ENCODE measurements at places on chromosomes 3 and 15. TPM values are rescaled to one million over a fixed set of nuclear protein-coding genes. Genes with fewer than 3 reads are reported as not detected.

The TMEM202 gene
- total RNA-seq: not detected

The SCAPER gene
- total RNA-seq: 27.2 TPM

The MST1R gene
- 0.39 TPM for total RNA-seq

The STAC gene
- not detected for total RNA-seq

The MB21D2 gene
- total RNA-seq: 1.7 TPM

The CACNA2D2 gene
- 2.0 TPM for total RNA-seq

The AHSG gene
- not detected for total RNA-seq

The SLC25A36 gene
- 43.4 TPM for total RNA-seq

The CPLX3 gene
- total RNA-seq: not detected

GRCh38 chr15:72197041-72197459 is 537 bp downstream of the GRAMD2A start:
- no peak for DNase-seq

DNA sequence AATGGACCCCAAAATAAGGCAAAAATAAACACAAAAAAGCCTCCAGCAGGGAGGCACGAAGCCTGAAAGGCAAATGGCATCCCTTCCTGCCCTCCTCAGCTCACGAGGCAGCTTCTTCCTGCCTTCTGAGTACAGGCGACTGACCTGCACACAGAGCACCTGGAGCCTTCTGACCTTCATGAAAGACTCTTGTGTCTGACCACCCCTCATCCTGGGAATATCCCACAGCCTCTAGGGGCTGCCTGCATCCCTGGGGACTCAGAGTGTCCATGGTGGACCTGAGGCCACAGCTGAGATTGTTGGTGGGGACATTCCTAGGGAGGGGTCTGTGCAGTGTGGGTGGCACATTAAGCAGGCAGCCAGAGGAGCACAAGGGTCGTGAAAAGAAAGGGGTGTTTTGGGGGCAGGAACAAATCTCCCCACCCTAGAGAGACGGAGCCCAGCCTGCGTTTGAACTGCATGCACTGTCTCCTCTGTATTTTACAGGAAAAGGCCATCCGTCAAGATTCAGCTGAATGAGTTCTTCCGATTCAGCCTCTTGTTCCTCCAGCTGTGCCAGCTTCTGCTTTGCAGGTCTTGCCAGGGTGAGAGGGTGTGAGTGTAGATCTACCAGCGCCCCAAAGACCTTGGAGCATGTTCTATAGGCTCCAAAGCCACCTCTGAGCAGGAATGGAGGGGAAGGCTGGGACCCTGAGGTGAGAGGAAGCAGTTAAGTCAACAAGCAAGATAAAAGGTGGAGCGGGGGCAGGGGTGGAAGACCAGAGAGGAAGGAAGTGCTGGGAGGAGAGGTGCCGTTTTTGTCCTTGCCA is 80.4 kb upstream of the MEF2A start:
- no peak for DNase-seq

DNA sequence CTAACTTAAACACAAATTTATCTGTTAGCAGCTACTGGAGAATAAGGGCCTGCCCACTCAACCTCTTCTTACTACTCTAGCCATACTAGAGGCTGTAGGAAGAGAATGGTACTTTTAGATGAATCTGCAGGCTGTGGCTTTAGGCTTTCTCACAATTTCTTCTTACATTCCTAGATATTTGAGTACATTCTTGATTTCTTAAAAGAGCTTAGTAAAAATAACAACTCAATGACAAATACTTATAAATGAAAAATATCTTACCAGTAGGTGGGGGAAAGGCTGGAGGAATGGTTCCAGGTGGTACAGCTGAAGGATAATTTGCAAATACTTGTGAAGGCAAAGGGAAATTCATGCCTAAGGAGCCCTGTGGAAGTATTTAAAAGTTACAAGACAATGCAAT is 92.9 kb upstream of the GK5 start:
- no peak for DNase-seq

DNA sequence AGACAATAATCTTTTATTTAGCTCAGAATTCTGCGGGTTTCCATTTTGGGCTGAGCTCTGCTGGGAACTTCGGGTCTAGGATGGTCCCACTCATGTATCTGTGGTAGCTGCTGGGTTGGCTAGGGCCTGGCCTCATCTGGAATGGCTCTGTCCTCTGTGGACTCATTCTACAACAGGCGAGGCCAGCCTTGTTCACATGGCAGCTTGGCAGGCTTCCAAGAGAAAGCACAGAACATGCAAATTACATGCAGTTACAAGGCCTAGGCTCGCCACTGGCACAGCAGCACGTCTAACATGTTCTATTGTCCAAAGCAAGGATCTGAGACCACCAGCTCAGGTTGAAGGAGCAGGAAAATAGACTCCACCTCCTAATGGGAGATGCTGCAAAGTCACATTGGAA is 431.4 kb downstream of the PDCD6IP start:
- DNase-seq: no peak

- DNase-seq: peak; percentile 44
Measured at GRCh38 chr15:78167227-78167888, 18.2 kb downstream of the IDH3A start.

DNA sequence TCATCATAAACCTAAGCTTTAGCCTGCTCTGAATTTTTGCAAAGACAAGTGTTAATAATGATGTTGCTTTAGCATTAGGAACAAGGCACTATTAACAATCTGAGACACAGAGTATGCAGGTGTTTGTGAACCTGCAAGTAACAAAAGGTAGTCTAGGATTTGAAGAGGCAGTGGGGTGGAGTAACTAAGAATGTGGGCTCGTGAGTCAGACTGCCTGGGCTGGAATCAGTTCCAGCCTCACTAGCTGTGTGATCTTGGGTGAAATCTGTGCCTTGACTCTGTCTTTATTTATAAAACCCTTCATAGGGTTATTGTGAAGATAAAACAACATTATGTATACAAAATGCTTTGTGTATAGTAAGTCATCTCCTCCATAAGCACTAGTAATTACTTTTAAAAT is 610.6 kb upstream of the CFAP20DC start:
- DNase-seq: no peak

GRCh38 chr3:172595664-172596393 is 72.6 kb upstream of the TNFSF10 start:
- peak; percentile 75 for DNase-seq

- DNase-seq: no peak
Measured at GRCh38 chr15:68580883-68581155, 2.0 kb downstream of the CORO2B start.

- DNase-seq: no peak
Measured at GRCh38 chr3:137709011-137709601, 55.0 kb upstream of the SOX14 start.

DNA sequence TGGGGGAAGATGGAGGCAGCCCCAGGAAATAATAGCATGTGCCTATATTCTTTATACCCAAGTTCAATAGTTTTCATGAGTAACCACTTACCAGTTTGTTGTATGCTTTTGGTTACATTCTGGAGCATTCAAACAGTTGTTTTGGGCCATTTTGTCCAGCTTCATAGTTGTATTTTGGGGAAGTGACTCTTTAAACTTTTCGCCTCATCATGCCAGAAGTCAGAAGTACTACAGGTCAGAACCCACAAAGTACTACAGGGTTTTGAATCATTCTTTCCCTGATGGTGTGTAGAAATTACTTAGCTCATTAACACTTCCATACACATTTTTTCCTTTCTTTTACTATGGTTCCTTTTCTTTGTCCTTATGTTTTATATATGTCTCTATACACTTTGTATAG is 210.6 kb downstream of the ARPP21 start:
- no peak for DNase-seq

GRCh38 chr3:125507128-125507527 is 12.9 kb downstream of the SNX4 start:
- DNase-seq: no peak

DNA sequence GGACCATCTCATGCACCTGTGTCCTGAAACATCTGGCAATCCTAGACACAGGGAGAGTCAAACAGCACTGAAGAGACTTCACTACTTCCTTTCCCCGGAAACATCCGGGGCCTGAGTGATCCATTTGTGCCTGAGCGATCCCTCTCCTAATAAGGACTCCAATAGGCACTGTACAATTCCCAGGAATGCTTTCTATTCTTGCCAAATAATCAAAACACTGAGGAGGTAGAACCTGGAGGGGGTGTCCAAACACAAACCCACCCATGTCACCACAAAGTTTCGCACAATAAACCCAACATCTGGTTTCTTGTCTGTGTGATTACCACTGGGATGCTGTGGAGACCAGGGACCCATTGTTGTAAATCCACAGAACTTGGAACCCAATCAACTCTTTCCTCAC is 205.0 kb downstream of the OPA1 start:
- no peak for DNase-seq

DNA sequence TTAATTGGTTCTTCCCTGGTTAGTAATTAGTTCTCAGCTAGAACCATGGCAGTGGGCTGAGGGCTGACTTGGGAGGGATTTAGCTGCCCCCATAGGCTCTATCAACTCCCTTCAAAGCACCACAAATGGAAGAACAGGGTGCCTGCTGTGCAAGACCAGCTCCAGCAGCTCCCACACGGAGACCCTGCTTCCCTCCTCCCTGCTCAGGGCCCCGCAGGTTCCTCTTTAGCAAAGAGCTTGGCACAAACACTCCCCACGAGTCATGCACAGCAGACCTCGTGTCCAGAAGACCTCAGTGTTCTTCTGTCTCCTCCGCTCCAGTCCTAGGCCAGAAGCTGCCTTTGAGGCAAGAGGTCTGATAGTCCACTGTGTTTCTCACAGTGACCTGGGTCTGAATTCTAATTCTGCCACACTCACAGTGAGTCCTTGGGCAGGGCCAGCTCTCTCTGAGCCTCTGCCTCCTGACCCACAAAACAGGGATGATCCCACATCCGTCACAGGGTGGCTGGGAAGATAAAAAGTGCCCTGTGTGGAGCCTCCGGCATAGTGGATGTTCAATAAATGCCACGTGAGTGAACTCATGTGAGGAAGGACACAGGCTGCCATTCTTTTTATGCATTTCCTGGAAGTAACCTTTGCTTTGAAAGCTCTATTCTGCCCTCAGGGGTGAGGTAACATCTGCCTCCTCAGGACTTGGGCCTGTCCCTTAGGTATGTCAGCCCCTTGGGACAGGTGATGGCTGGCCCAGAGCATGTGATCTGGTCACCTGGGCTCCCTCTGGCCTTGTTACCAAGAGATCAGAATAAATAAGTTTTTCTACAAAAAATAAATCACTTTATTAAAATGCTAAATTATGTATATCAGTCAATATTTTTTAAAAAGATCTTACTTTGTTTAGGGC is 7.6 kb downstream of the RAB6B start:
- no peak for DNase-seq

GRCh38 chr3:94647131-94647530 is 584.3 kb downstream of the NSUN3 start:
- DNase-seq: no peak

DNA sequence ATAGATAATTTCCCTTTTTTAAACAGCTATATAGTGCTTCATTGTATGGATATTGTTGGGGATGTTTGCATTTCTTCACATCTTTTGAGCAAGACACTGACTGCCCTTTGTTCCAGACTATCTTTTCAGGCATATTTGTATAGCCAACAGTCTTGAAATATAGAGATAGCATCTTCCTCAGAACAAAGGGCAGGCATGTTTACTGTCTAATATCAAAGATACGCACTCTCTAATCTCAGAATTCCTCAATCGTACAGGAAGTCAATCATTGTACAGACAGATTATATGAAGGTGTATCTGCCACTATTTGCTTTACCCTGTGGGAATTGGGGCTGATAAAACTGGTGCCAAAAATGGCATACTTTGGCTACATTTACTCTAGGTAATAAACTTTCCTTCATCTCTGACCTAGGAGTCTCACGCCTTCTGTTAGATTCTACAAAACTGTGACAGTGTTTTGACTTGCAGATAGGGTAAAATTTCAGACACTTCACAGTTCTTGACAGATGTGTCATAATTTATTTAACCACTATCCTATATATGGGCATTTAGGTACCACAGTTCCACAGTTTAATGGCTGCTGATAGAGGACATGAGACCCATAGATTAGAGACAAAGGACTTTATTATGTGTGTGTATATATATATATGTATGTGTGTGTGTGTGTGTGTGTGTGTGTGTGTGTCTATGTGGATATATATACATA is 321.0 kb downstream of the IGSF11 start:
- DNase-seq: no peak

GRCh38 chr3:126197854-126198584 is 17.6 kb upstream of the ALDH1L1 start:
- peak; percentile 34 for DNase-seq
